ENCODE measurements at places on chromosomes 13 and 19. TPM values are rescaled to one million over a fixed set of nuclear protein-coding genes. Genes with fewer than 3 reads are reported as not detected.

DNA sequence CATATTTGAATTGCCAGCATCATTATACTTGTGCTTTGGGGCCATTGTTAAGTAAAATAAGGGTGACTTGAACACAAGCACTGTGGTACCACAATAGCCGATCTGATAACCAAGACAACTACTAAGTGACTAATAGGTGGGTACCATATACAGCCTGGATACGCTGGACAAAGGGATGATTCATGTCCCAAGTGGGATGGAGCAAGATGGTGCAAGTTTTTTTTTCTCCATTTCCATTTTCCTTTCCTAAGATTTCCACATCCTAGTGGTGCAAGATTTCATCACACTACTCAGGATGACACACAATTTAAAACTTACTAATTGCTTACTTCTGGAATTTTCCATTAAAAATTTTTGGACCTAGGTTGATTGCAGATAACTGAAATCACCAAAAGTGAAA lies 15.1 kb downstream of the BRCA2 start:
- no peaks in the 10 kb centered on the region for H3K4me1 ChIP-seq
- no peak for DNase-seq
- H3K4me3 ChIP-seq, result no peak overlapping the region
- H3K27me3 ChIP-seq, result no peaks in the 10 kb centered on the region
- no peak overlapping the region for H3K27ac ChIP-seq

- no peak for DNase-seq
These were observed 2.2 kb upstream of the ZNF28 start for GRCh38 chr19:52823676-52824075.

- no peaks in the 10 kb centered on the region for H3K27me3 ChIP-seq
- H3K36me3 ChIP-seq, result no peaks in the 10 kb centered on the region
- no peaks in the 10 kb centered on the region for H3K4me1 ChIP-seq
These were observed 69.6 kb upstream of the PCDH9 start for GRCh38 chr13:67299751-67300150.

DNA sequence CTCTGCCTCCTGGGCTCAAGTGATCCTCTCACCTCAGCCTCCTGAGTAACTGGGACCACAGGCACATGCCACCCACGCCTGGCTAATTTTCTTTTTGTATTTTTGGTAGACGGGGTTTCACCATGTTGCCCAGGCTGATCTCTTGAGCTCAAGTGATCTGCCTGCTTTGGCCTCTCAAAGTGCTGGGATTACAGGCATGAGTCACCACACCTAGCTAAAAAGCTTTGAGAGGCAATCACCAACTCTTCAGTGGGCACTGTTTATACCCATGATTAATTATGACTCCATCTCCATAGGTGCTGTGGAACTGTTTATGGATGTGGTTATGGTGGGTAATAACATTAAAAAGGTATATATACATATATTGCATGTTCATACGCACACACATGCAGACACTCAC lies 7.5 kb upstream of the RBM26 start:
- DNase-seq, result no peak
- H3K36me3 ChIP-seq, result no peaks in the 10 kb centered on the region
- no peak overlapping the region for H3K4me3 ChIP-seq
- H3K4me1 ChIP-seq, result no peaks in the 10 kb centered on the region

DNA sequence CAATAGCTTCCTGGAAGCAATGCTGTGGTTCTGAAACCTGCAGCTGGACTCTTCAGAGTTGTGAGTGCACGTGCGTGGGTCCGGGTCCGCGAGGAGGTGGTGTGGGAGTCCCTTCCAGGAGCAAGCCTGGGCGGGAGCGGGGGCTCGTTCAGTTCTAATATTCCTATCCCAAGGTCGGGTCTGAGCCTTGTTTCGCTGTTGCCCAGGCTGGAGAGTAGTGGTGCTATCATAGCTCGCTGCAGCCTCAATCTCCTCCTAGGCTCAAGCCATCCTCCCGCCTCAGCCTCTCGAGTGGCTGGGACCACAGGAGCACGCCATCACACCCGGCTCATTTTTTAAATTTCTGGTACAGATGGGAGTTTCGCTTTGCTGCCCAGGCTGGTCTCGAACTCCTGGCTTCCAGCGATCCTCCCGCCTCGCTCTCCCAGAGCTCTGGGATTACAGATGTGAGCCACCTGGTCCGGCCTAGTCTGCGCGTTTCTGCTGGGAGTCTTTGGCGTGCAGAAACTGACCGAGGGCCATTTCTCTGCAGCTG lies 625 bp downstream of the ZFP82 start:
- H3K4me1 ChIP-seq, result peaks cover 11% of the 10 kb centered on the region
- DNase-seq, result no peak
- no peaks in the 10 kb centered on the region for H3K27me3 ChIP-seq
- H3K4me3 ChIP-seq, result peak overlapping the region; percentile 79
- peak overlapping the region; percentile 91 for H3K27ac ChIP-seq
- no peaks in the 10 kb centered on the region for H3K36me3 ChIP-seq

DNA sequence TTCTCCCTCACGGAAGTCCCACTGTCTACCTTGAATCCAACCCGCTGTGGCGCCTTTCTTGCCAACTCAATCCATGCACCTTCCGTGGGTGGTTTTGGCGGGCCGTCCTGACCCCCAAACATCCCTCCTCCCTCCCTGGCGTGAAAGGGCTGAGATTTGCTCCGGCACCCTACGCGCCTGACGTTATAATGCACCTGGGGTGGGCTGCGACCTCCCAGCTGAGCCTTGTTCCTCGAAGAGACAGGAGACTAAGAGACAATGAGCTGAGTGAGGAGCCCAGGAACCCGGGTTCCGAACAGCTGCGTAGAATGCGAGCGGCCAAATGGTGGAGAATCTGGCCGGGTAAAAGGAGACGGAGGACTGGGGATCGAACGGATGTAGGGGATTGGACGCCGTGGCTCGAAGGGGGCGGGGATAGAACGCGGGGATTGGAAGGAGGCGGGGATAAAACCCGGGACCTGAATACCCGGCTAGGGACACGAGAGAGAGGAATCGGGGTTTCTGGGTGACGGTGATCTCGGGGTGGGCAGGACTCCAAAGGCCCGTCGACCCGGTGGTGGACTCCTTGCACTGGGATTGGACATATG lies at the start of gene CPT1C:
CPT1C (plus strand) TSS at position 461 of the 587 bp plus-strand sequence. CDS start 1,137 bp downstream, outside the sequence.
- peaks cover 7% of the 10 kb centered on the region for H3K36me3 ChIP-seq
- DNase-seq, result peak; percentile 85
- H3K27ac ChIP-seq, result peak within 1 kb of the TSS; percentile 65
- H3K4me1 ChIP-seq, result peaks cover 23% of the 10 kb centered on the region

GRCh38 chr19:6017576-6017975 lies 39.6 kb upstream of the RANBP3 start:
- H3K27me3 ChIP-seq, result no peaks in the 10 kb centered on the region
- H3K4me1 ChIP-seq, result no peaks in the 10 kb centered on the region
- H3K36me3 ChIP-seq, result no peaks in the 10 kb centered on the region
- H3K4me3 ChIP-seq, result no peak overlapping the region
- H3K27ac ChIP-seq, result no peak overlapping the region

DNA sequence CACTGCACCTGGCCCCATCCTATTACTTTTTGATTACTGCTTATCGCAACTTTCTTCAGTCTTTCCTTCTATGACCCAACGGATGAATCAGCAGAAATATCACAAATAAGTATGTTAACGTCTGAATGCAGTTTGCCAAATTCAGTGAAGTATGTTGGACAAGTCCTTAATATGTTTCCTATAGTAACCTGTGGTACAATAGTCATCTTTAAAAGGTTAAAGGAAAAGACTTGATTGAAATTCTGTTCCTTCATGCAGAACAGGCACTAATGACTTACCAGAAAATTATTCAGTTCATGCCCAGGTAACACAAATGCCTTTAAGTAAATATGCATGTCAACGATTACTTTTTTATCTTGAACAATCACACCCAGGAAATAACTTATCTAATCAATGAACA lies 242.6 kb downstream of the KCTD12 start:
- no peak overlapping the region for H3K4me3 ChIP-seq
- DNase-seq, result no peak
- no peaks in the 10 kb centered on the region for H3K36me3 ChIP-seq
- no peak overlapping the region for H3K27ac ChIP-seq
- no peaks in the 10 kb centered on the region for H3K4me1 ChIP-seq

- peak overlapping the region; percentile 80 for H3K4me3 ChIP-seq
- peaks cover 56% of the 10 kb centered on the region for H3K4me1 ChIP-seq
- no peaks in the 10 kb centered on the region for H3K27me3 ChIP-seq
These were observed 442 bp downstream of the REXO1 start for GRCh38 chr19:1847684-1848398.

DNA sequence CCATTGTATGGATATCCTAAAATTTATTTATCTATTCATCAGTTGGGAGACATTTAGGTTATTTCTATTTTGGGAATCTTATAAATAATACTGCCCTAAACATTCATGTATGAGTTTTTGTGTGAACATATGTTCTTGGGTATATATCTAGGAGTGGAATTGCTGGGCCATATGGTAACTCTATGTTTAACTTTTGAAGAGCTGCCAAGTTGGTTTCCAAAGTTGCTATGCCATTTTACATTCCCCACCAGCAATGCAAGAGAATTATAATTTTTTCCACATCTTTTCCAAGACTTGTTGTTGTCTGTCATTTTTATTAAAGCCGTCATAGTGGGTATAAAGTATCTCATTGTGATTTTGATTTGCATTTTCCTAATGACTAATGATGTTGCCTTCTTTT lies 48.2 kb upstream of the CALM3 start:
- H3K27ac ChIP-seq, result no peak overlapping the region
- H3K4me1 ChIP-seq, result no peaks in the 10 kb centered on the region
- no peaks in the 10 kb centered on the region for H3K36me3 ChIP-seq
- no peak overlapping the region for H3K4me3 ChIP-seq
- H3K27me3 ChIP-seq, result no peaks in the 10 kb centered on the region

GRCh38 chr19:1132552-1133383 lies 29.0 kb downstream of the GPX4 start:
- H3K27ac ChIP-seq, result peak overlapping the region; percentile 97
- H3K27me3 ChIP-seq, result no peaks in the 10 kb centered on the region
- peaks cover 13% of the 10 kb centered on the region for H3K36me3 ChIP-seq
- no peak for DNase-seq

Gene TMEM86B
- 4.3 TPM for total RNA-seq

Gene LIPE
- total RNA-seq, result 3.9 TPM

Gene IGFL2
- not detected for total RNA-seq

Gene UQCR11
- 167 TPM for total RNA-seq

Gene ZNF419
- 9.6 TPM for total RNA-seq
